Hepatic stellate cell (primary cell): ENCODE measurements at places on chromosomes 4 and X.

GRCh38 chr4:180084561-180084960 lies 2158.6 kb upstream of the TENM3 start:
- no peak for DNase-seq

GRCh38 chr4:185307136-185307950 lies 88.4 kb downstream of the LRP2BP start:
- no peak for DNase-seq

DNA sequence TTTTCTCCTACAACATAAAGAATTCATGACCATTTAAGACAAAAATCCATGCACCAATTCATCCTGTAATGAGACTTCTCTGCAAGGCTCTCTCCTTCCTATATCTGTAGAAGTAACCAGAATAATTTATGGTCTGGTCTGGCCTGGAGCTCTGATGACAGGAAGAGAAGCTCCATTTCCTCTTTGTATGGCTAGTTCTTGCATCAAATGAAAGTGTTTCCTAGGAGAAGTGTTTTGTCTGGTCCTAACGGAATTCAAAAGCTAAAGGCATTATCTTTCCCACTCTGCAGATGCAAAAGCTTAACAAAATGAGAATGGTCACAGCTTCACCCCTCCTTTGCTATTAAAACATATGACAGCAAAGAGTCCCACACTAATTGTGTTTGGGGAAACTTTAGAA lies 55.1 kb downstream of the SPATA18 start:
- DNase-seq, result no peak

DNA sequence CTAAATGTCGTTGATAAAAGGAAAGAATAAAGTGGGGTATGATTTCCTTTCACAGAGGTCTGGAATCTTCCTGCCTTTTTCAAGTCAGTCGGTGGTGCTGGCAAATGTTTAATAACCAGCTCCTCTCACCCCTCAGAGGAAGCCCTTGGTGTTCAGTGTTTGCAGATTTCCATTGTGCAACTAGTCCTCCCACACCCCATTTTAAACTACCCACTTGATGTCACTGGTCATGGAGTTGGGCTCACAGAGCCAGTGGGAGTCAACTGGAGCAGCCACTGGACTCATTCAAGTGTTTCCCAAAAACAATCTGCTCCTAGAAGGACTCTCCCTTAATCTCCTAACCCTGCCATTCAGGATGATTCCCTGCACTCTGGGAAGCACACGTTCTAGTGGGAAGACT lies 149.2 kb downstream of the PTTG2 start:
- DNase-seq, result no peak

DNA sequence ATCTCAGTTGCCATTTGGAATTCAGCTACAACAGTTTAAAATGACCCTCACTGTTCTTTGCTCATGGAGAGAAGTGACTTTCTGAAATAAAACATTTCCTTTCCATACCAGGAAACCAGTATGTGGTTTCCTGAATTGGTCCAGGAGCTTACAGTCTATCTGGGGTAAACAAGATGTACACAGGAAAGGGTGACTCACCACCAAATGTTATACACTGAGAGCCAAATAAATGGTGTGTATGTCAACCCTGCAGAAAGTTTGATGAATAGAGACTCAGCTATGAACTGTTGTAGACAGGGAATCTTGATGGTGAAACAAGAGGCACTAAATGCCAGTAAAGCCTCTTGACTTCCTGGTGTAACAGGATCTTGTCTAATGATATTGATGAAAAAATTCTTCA lies 100.4 kb downstream of the HS6ST2 start:
- DNase-seq, result no peak

DNA sequence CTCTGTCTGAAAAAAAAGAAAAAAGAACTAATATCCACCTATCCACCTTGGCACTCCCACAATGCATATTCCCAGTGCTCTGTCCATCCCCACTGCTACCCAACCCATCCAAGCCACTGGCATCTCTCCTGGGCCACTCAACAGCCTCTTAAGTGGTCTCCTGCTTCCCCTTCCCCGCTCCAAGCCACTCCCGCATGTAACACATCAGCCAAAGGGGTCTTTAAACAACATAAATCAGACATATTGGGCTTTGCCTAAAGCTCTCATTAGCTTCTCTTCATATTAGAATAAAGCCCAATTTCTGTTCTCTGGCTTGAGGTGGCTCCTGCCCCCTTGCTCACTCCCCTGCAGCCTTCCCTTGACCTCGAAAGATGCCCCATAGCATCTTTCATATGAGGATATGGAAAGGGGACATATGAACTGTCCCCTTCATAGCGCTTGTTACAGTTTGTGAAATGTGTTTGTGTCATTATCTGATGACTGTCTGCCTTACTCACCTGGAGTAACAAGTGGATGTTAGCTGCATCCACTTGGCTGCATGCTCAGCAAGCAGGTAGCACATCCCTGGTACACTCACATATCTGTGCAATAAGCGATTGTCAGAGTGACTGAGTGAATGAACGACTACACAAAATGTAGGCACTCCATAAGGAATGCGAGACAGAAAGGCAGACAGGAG lies 3.1 kb downstream of the BLOC1S4 start:
- DNase-seq, result no peak

DNA sequence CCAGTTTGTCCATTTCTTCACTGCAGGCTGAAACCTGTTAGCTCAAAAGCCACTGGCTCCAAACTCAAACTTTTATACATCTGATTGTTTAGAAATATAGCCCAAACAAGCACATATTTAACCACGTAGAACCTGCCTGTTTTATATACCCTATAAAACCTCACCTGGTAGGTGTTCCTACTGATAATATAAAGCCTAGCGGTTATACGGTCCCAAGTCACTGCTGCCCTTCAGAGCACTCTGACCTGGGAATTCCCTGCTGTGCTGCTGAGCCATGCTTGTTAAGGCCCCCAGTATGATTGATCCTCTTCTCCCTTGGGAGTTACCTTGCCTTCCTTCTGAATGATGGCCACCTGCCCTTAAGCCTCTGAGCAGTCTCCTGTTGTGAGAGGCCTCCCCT lies 432.8 kb upstream of the LCORL start:
- DNase-seq, result no peak

GRCh38 chr4:26010304-26010703 lies 96.3 kb downstream of the SMIM20 start:
- no peak for DNase-seq

GRCh38 chr4:106601519-106601918 lies 232.9 kb upstream of the GIMD1 start:
- no peak for DNase-seq

GRCh38 chr4:173311368-173311767 lies 22.8 kb downstream of the HMGB2 start:
- no peak for DNase-seq

DNA sequence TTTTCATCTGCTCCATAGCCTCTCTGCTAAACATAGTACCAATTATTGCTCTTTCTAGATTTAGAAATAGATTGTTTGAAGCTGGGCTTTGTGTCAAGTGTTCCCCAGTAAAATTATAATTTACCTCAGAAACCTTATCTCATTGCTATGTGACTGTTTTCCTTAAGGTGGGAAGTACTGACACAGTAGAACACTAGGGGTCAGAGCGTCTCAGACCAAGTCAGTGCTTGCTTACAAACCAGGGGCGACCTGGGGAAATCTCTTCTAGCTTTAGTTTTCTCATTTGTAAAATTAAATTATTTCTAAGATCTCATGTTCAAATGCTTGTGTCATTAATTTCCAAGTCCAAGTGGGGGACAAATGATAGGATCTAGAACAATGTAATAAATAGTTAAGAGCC lies 360.4 kb downstream of the RAPGEF2 start:
- no peak for DNase-seq

DNA sequence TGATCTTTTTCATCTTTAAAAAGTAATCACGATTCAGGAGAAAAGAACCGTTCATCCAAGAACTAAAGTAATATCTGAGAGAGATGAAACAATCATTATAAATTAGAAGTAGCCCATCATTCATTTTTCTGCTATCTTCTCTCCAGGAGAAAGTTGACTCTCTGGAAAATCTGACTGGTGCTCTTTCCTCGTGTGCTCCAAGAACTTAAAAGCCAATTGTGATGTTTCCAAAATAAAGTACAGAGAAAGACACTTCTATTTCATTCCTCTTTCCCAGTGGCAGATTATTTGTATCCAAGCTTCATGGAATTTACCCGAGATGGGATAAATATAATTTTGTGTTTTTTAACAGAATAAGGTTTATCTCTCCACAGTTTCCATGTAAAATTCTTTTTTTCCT lies 212.5 kb upstream of the NOCT start:
- no peak for DNase-seq

GRCh38 chrX:31124536-31124935 lies 52.7 kb upstream of the FTHL17 start:
- DNase-seq, result no peak

DNA sequence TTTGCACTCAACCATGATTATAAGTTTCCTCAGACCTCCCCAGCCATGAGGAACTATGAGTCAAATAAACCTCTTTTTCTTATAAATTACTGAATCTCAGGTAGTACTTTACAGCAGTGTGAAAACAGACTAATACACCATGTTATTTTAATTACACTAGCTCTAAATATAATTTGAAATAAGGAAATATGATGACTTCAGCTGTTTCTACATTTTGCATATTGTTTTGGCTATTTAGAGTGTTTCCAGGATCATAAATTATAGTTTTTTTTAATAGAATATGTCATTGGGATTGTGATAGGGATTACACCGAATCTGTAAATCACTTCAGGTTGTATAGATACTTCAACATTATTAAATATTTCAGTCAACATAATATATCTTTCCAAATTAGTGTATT lies 43.9 kb downstream of the UGT2B10 start:
- DNase-seq, result no peak

GRCh38 chr4:10063544-10064300 lies 42.4 kb upstream of the SLC2A9 start:
- no peak for DNase-seq

- DNase-seq, result peak; percentile 13
Measured at GRCh38 chrX:135740681-135741149, 27.3 kb downstream of the CT45A1 start.

- no peak for DNase-seq
Measured at GRCh38 chr4:172578712-172579111, 589.9 kb upstream of the GALNT7 start.

GRCh38 chrX:1909419-1910206 lies 294.8 kb downstream of the ASMT start:
- DNase-seq, result no peak

GRCh38 chr4:137514406-137515111 lies 17.7 kb downstream of the PCDH18 start:
- no peak for DNase-seq

DNA sequence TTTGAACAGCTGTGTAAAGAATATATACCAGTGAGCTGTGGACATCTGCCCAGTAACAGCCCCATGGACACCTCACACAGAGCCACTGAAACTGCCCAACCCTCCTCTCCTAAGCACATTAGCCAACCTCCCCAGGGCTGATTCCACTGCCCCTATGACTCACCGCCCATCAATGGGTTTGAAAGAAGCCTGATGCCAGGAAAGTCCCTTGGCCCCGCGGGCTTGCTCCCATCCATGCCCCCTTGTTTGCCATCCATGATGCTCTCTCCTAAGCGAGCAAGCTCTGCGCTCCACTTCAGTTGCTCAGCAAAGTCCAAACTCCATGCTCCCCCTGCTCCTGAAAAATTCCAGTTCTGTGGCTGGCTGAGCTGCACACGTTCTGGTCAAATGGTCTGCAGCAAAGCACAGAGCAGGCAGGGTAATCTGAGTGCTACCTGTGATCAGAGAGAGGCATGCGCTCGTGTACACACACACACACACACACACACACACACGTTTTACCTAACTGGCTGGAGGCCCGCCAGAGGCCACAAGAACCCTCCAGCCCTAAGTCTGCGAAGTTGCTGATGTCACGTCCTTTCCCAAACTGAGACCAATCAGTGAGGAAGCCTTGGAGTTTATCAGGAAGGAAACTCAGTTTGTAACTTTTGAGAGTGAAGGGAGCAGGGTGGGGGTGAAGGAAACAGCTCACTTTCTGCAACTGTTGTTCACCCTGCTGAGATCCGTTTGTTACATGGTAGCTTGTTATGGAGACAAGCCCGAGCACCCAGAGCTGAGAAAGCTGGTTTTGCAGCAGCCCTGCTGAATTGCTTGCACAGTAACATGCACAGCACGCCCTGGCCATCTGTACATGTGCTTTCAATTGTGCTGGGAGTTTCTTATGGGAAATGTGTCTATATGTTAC lies at the start of gene ASB9:
TSS of gene ASB9 (minus strand) at position 466 of the 904 bp plus-strand sequence. CDS start at position 257, 209 bp downstream.
- DNase-seq, result no peak

GRCh38 chr4:80875642-80876041 lies 154.9 kb upstream of the BMP3 start:
- DNase-seq, result no peak

DNA sequence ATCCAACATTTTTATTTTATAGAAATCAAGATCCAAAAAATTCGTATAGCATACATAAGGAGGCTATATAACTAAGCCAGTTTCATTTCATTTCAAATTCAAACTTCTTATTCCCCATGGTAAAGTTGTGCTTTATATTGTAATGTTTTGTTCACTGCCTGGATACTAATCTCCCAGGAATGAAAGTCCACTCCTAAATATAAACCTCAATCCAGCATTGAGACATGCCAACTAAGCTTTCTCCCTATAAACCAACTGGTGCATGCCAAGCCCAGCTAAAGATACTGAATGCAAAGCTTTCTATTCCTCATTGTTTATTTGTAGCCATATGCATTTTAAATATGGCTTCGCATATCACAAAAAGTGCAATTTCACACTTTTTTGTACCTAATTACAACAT lies 63.8 kb upstream of the INPP4B start:
- DNase-seq, result no peak

GRCh38 chrX:23434356-23434884 lies 99.8 kb downstream of the PTCHD1 start:
- no peak for DNase-seq

DNA sequence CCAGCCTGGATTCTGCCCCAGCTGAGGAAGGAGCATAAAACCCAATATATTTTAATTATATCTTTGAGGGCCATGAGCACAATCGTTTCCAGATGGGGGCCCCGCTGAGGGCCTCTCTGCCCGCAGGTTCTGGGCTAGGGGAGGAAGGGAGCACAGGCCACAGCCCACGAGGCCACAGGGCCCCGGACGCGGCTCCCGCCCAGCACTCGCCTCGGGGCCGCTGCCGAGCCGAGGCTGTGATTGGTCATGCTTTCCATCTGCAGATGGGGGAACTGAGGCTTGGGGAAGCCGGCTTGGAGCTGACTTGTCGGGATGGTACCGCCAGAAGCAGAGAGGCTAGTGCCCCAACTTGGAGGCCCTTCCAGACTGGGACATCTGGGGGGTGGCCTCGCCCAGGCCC lies 34.0 kb downstream of the TACC3 start:
- DNase-seq, result no peak

DNA sequence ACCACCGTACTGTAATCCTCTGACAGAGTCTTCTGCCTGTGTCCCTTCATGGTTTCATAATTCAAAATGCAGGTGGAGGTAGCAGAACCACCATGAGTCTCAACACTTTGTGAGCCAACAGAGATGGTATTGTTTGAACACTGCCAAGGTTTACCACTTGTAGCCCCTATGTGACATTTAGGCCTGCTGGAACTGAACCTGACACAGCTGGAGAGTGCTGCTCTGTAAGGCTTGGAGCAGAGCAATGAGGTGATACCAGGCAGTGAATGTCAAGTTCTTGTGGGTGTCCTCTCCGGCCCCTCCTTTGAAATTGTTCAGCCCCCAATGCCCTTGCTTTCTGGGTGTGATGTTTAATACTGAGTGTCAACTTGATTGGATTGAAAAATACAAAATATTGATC lies 1042.9 kb downstream of the ARAP2 start:
- no peak for DNase-seq
